ENCODE measurements at places on chromosomes 5 and 9.

DNA sequence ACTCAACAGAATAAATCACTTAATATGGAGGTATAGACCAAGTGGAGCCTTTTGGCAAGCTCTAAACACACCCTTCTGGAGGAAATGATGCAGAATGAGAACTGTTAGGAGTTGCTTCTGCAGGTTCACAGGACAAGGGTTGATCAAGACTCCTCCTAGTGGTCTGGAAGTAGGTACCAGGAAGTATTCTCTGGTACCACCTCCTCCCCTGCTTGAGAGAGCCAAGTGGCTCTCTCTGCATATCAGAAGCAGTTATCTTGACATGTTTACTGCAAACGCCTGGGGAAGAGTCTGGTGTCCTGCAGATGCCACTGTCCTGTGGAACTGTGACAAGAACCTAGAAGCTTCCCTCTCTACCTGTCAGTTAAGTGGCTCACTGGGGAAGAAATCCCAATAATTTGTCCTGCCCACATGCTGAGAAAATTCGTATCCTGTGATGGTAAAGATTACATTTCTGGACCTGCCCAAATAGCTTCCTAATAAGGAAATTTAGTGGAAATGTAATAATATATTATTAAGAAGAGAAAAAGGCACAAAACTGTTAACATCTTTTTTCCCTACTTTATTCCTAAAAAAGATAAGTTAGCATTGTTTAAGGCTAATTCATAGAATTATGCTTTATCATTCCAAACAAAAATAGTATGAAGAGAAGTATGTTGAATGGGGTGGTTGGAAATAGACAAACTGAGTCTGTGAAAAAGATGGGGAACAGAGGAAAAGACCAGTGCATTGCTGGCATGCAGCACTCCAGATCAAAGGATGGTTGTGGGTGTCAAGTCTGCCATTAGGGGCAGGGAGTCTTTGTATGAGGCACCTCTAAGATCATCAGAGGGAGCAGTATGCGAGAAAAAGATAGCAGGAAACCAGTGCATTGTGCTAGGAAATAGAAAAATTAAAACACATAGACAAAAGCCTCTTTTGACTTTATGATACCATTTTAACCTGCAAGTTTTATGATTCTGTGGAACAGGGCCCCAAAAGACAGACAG lies 118.8 kb downstream of the CDC42SE2 start:
- no peaks in the 10 kb centered on the region for H3K27me3 ChIP-seq
- H3K36me3 ChIP-seq = peaks cover 39% of the 10 kb centered on the region
- peak overlapping the region; percentile 91 for H3K27ac ChIP-seq

- H3K27ac ChIP-seq = no peak overlapping the region
- H3K36me3 ChIP-seq = no peaks in the 10 kb centered on the region
- H3K27me3 ChIP-seq = no peaks in the 10 kb centered on the region
- DNase-seq = no peak
- no peak overlapping the region for H3K4me3 ChIP-seq
These were observed 149.9 kb upstream of the FBN2 start for GRCh38 chr5:128687930-128688329.

DNA sequence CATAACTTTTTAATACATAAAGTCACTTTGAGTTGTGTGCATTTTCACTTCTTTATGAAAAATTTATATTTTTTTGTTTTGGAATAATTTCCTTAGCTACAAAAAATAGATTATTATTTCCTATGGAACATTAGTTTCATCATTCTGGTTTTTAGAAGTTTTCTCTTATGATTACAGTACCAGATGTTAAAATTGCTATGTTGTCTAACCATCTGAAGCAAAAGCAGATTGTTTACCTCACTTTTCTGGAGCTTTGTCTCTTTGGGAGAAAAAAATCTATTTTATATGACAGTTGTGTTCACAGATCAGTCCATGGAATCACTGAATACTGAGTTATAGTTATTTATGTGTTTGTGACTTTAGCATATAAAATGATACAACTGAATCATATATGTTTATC lies 708.9 kb upstream of the RIOK2 start:
- no peak overlapping the region for H3K4me3 ChIP-seq
- no peaks in the 10 kb centered on the region for H3K36me3 ChIP-seq
- H3K27ac ChIP-seq = no peak overlapping the region
- no peaks in the 10 kb centered on the region for H3K27me3 ChIP-seq

- DNase-seq = no peak
- H3K27ac ChIP-seq = no peak overlapping the region
- H3K4me3 ChIP-seq = no peak overlapping the region
- H3K27me3 ChIP-seq = peaks cover 15% of the 10 kb centered on the region
- H3K36me3 ChIP-seq = peaks cover 16% of the 10 kb centered on the region
These were observed 3.9 kb downstream of the LCN8 start for GRCh38 chr9:136754059-136754572.

DNA sequence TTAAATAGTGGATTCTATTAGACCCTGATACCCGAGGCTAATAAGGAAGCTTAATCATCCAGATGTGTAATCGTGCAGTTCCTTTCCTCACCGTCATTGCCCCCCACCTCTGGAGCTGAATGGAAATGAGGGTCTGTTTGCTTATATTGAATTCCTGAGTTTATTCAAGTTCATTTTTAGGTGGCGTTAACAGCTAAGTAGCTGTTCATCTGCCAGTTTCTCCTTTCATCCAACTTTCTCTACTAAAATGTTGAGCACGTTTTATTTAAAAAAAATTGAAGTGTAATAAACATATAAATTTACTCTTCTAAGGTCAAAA lies 291.0 kb downstream of the DOCK8 start:
- no peak for DNase-seq
- H3K27ac ChIP-seq = no peak overlapping the region
- peaks cover 3% of the 10 kb centered on the region for H3K36me3 ChIP-seq
- peaks cover 9% of the 10 kb centered on the region for H3K4me1 ChIP-seq
- peak overlapping the region; percentile 53 for H3K4me3 ChIP-seq
- H3K27me3 ChIP-seq = peaks cover 38% of the 10 kb centered on the region

DNA sequence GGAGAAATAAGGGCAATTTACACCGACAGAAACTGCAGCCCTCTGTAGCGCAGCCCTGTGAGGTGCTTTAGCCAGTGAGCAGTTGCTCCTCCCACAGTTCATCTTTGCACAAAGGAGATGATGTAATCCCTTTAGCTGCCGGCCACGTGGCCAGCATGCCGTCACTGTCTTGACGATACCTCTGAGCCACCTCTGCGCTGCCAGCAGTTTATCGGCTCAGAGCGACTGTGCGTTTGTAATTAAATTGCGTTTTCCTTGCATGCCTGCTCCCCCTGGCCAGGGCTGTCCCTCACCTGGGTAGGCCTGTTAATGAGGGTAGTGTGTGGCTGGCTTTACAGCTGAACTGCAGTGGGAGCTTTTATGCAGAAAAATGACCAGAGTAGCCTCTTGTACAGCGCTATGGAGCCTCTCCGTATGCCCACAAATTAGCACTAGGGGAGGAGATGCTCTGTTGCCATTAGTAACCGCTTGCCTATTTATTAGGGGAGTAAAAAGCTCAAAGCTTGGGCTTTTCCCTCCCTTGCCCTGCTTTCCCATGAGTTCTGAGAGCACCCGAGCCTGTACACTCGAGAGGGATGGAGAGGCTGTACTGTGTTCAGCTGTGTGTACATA lies 107.0 kb downstream of the TRIO start:
- no peak for DNase-seq
- no peaks in the 10 kb centered on the region for H3K36me3 ChIP-seq
- no peak overlapping the region for H3K27ac ChIP-seq

- no peaks in the 10 kb centered on the region for H3K36me3 ChIP-seq
- H3K4me1 ChIP-seq = no peaks in the 10 kb centered on the region
- H3K27ac ChIP-seq = no peak overlapping the region
- no peaks in the 10 kb centered on the region for H3K27me3 ChIP-seq
- no peak for DNase-seq
These were observed 95.7 kb upstream of the BASP1 start for GRCh38 chr5:17121776-17122175.

GRCh38 chr5:78570646-78571045 lies 77.9 kb downstream of the LHFPL2 start:
- no peak overlapping the region for H3K4me3 ChIP-seq
- H3K36me3 ChIP-seq = no peaks in the 10 kb centered on the region
- peaks cover 3% of the 10 kb centered on the region for H3K4me1 ChIP-seq
- no peak for DNase-seq
- H3K27ac ChIP-seq = no peak overlapping the region

- no peak overlapping the region for H3K27ac ChIP-seq
- H3K4me1 ChIP-seq = no peaks in the 10 kb centered on the region
- H3K36me3 ChIP-seq = no peaks in the 10 kb centered on the region
- no peaks in the 10 kb centered on the region for H3K27me3 ChIP-seq
These were observed 1879.2 kb upstream of the CDH9 start for GRCh38 chr5:28917631-28918030.

DNA sequence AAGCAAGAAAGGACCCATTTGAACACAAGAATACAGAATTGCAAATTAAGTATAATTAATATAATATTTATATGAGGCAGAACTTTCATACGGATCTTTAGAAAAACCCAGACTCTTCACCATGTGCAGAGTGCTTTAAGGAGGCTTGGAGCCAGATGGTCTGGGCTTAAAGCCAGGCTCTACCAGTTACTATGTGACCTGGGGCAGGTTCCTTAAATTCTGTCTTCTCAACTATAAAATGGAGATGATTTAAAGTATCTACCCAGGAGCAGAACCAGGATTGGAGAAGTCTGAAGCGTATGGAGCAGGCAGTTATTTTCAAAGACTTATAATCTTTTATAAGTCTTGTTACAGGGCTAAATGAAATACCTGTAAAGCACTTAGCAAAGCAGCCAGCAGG lies 202.1 kb downstream of the TSSK1B start:
- H3K4me1 ChIP-seq = no peaks in the 10 kb centered on the region
- H3K27ac ChIP-seq = no peak overlapping the region
- no peak for DNase-seq
- H3K27me3 ChIP-seq = peaks cover 29% of the 10 kb centered on the region
- no peak overlapping the region for H3K4me3 ChIP-seq

DNA sequence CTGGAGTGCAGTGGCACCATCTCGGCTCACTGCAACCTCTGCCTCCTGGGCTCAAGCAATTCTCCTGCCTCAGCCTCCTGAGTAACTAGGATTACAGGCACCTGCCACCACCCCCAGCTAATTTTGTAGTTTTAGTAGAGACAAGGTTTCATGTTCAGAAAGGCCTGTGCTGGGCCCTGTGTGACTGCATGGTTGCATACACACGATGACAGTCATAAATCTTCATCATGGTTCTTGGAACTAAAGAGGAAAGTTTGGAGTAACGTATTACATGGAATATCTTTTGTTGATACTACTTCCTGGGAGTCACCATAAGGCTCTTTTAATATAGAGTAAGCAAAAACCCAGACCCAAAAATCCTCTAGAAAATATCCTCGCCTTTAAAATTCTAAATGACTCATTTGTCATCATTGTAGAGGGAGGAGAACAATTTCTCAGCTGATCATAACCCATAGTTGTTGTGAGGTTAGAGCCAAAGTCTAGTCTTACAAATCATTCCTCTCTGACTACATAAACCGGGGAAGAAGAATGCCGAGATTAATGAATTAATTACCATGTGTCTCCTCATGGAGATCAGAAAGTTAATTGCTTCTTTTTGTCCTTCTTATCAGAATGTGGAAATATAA lies 47.0 kb downstream of the KLF9 start:
- H3K27ac ChIP-seq = no peak overlapping the region
- no peaks in the 10 kb centered on the region for H3K27me3 ChIP-seq
- DNase-seq = no peak
- no peaks in the 10 kb centered on the region for H3K4me1 ChIP-seq
- H3K36me3 ChIP-seq = peaks cover 7% of the 10 kb centered on the region

DNA sequence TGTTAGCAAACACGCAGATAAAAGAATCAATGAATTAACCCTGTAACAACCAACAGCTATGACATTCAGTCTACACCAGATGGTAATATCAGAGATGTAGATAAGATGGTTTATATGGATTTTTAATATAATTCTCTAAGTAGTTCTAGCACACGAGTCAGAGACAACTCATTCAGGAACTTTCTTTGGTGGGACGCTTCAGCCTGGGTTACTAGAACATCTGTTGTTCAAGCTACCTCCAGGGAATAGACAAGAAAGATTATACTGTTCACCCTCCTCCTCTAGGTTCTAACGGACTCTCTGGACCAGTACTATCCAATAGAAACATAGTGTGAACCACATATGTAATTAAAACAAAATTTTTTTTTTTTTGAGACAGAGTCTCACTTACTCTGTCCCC lies 73.8 kb downstream of the RAPGEF1 start:
- no peak overlapping the region for H3K4me3 ChIP-seq
- DNase-seq = no peak
- peaks cover 88% of the 10 kb centered on the region for H3K4me1 ChIP-seq
- H3K36me3 ChIP-seq = peaks cover 27% of the 10 kb centered on the region
- peak overlapping the region; percentile 66 for H3K27ac ChIP-seq

DNA sequence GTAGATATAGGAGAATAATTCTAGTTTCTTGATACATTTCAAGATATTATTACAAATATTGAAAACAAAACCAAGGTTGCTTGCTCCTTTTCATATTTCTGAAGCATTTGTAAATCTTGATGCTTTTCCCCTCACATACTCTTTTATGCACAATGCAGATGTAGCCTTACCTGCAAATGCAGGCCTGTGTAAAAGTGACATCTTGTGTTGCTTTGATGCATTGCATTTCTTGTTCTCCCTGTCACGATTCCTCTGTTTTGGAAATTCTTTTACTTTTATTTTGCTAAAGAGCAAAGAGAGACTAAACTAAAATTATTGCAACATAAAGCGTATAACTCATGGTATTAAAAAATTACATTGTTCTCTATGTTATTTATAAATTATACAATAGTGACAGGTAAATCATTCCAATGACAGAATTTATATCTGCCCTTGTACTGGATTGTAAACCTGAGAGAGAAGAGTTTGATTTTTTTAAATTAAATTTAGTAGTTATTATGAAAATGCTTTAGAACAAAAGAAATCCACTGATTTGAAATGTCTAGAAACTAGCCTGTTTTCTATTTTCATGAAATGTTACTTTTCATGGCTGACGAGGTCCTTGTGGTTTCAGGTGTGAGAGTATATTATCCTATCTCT lies 970.0 kb downstream of the MAT2B start:
- no peaks in the 10 kb centered on the region for H3K36me3 ChIP-seq
- no peak overlapping the region for H3K27ac ChIP-seq
- H3K4me3 ChIP-seq = no peak overlapping the region
- no peaks in the 10 kb centered on the region for H3K4me1 ChIP-seq
- no peaks in the 10 kb centered on the region for H3K27me3 ChIP-seq

DNA sequence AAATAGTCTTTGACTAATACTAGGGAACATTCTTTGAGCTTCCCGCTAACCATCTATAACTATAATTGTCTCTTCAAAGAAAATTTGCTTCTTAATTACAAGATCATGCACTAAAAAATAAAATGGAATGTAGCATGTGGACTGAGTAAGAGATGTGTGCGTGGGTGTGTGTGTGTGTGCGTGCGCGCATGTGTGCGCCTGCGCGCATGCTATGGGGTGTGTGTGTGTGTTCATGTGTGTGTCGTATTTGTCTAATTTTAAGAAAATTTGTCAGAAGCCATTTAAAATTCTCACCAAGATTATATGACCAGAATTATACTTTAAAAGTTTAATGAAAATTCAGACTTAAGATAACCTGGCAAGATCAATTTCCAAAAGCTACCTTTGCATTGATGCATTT lies 593.0 kb downstream of the ACTL7B start:
- no peak overlapping the region for H3K27ac ChIP-seq
- no peak overlapping the region for H3K4me3 ChIP-seq
- no peaks in the 10 kb centered on the region for H3K4me1 ChIP-seq
- DNase-seq = no peak
- H3K27me3 ChIP-seq = no peaks in the 10 kb centered on the region

Measured in activated CD8-positive, alpha-beta memory T cell treated with anti-CD3 and anti-CD28 coated beads, Interleukin-2, amount 10 ng/mL, durations not matched to agents 7 days and 5 days (primary cell).